ENCODE measurements at places on chromosomes 7 and 10.

DNA sequence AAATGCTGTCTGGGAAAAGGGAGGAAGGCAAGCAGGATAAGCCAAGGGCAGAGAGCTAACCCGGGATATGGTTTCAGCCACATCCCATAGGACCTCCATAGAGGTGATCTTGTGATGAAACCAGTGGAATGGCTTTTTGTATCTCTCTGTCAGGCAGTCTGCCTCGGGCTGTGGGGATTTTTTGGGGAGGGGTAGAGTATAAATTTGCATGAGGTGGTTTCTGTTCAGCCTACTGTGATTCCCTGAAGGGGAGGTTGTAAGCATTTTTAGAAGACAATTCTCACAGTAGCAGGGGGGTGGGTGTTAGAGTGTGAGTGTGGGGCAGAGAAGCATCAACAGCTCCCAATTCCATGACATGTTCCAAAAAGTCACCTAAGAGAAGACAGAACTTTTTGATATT lies 11.8 kb downstream of the OR9A2 start:
- DNase-seq: no peak

GRCh38 chr10:123183724-123184123 lies 29.5 kb downstream of the BUB3 start:
- DNase-seq: no peak

DNA sequence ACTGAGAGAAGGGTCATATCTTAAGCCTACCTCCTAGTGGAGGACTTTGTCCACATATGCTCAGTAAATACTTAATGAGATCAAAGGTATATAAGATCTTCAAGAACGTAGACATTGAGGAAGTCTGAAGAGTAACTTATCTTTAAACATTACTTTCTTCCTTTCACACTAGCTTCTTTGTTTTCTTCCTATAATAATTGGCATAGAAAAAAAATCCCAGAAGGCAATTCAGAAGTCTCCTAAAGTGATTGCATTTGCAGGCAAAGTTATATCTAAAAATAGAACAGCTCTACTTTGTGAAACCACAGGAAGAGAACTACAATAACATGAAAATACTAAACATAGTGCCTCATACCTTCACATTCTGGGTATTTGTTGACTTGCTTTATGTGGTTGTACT lies 150.4 kb downstream of the PPP1R3A start:
- DNase-seq: no peak

DNA sequence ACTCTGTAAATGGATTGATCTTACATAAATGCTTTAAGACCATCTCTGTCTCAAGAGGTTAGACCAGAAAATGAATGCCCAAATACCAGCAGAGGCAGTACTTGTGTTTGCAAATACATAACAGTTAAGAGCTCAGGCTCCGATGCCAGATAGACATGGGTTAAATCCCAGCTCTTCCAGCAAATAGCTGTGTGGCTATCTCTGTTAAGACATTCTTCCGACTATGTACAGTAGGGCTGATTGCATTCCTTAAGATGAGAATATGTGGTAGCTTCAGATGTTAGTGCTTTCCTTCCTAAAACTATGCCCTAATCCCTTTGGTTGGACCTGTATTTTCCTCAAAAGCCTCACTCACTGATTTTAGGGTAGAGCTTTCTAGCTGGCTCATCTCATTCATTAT lies 2.2 kb downstream of the IDE start:
- no peak for DNase-seq

GRCh38 chr10:15096661-15097010 lies 519 bp upstream of the RPP38 start:
- DNase-seq: no peak

DNA sequence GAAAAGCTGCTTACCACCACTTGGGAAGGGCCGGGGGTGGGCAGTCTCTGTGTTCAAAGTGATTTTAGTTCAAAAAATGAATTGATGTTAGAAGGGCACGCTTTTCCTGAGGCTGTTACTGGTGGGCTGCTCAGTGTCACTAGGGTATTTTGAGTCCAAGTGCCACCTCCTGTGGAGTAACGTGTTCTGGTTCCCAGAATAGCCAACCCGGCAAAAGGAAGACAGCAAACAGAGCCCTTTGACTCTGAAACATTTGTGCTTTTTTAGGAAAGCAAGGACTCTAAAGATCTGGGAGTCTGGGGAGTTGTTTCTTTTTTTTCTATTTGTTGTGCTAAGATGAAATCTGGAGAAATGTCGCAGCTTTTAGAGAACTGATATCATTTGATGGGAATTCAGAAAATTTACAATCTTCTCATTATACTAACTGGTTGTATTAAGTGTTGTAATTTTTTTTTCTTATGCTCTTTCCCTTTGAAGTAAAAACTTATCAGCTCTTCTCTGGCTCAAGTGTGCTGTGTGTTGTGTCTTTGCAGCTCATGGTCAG lies 66.2 kb downstream of the MKX start:
- DNase-seq: no peak

GRCh38 chr10:11962176-11962575 lies 80.4 kb downstream of the UPF2 start:
- DNase-seq: no peak

DNA sequence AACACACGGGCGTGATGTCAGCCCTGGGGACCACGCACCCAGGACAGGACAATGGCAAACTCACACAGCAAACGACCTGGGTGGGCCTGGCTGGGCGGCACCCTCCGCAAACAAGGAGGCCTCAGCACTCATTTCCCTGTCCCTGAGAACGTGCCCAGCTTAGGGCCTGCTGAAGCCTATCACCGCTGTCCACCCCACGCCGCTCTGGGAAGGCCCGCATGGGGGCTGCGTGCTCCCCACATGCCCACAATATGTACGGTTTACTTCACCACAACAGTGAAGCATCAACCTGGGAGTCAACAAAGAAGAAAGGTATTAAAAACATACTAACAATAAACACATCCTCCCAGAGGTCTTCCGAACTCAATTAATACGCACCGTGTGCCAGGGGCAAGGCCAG lies 12.2 kb downstream of the MAD1L1 start:
- DNase-seq: no peak

DNA sequence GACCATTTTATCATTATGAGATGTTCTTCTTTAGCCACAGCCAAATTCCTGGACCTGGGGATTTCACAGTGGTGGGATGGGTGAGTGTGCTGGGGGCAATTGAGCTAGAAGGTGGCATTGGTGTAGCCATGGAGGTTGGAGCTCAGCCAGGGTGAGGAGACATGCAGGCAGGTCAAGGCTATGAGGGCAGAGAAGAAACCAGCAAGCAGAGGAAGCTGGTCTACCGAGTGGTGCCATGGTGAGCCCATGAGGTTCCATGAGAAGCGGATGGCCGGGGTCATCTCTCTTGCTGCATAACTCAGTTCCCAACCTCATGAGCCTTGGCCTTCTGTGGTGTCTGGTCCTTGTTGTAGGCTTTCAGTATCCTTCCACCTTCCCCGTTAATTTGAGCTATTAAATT lies 91.4 kb downstream of the CARD11 start:
- DNase-seq: no peak

GRCh38 chr7:42991913-42992591 lies 59.9 kb downstream of the MRPL32 start:
- no peak for DNase-seq

DNA sequence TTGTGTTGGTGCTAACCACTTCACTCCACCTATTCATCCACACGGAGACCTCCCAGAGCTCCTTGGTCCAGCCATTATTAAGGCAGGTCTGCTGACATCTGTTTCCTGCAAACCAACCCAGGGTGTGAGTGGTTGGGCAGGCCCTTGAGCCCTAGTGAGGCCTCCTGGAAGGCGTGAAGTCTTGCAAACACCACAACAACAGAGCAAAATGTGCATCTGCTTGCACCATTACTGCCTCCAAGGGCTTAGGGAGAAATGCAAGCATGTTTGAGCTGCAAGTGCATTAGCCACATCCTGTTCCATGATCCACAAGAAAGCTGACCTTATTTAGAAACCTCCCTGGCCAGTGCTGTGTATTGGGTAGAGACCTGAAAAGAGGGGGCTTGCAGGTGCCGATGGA lies 325.5 kb downstream of the GRID1 start:
- DNase-seq: no peak

DNA sequence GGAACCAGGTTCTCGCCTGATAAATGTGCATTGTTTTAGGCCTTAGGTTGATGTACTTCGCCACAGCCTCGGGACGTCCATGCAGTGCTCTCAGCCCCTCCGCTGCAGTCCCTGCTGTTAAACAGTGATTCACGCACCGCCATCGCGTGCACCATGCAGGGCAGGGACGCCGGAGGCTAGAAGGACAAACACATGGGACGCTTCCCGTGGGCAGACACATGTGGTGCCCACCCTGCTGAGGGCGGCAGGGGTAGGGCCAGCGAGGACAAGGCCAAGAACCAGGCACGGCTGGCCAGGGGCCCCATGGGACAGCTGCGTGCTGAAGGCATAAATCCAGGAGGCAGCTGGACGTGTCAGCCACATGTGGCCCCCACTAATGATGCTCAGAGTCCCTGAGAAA lies 394.7 kb downstream of the PTPRN2 start:
- DNase-seq: no peak

DNA sequence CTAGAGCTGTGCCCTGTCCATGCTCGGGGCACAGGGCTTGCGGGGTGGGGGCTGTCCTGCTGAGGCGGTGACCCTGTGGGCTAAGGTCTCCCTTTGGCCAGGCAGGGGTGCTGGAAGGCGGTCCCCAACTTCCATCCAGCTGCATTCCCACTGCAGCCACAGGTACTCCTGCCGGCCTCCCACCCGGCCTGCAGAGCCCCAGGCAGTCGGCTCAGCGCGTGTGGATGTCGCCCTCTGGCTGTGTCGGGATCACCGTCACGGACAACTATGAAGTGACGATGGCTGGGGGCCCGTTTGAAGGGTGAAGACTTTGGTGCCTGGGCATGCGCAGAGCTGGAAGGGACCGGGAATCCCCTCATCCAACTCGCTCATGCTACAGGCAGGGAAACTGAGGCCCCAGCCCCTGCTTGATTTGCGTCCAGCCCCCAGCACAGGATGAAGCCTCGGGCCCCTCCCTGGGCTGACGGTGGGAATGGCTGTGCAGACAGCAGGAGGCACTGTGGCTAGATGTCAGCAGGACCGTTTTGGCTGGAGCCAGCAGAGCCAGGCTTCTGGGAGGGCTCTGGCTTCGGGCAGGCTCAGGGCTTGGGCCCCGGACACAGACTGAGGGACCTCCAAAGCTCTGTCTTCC lies 2.3 kb upstream of the TMEM184A start:
- DNase-seq: no peak

- no peak for DNase-seq
Observed at GRCh38 chr10:1372212-1372611, 316.0 kb downstream of the WDR37 start.

DNA sequence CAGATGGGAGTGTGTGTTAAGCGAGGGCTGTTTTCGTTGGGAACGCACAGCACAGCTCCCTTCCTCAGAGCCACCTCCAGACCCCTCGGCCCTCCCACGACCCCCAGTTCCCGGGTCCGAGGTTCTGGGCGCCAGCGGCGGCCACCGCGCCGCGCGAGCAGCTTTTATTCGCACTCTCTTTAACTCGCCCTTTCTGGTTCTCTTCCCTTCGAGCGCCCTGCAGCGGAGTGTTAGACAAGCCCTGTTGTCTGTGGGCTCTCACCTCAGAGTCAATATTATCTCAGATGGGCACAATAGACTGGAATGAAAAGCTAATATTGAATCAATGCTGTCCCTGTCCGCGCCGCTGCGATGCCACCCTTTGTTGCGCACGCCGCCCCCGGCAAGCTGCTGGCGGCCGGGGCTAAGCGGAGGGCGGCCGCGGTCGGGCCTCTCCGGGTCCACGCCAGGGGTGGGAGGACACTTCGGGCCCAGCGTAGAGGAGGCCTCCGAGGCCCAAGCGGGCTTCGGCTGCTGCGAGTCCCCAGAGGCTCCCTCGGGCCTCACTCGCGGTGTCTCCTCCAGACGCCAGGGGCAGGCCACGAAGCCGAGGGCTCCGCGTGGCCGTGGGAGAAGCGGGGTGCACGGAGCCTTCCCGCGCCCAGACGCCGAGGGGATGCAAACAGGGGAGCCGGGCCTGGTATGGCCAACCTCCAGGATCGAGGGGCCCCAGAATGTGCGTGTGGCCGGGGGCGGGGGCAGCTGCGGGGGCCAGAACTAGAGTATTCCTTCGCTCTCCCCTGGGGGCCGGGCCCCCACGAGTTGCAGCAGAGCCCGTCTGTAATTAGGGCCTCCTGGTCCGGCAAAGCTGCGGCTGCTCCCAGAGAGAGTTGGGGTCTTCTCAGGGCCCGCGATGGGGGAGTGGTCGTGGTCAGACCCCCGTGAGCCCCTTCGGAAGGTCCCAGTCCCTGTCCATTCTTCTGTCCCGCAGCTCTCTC lies 7.9 kb upstream of the EMX2 start:
- DNase-seq: no peak

DNA sequence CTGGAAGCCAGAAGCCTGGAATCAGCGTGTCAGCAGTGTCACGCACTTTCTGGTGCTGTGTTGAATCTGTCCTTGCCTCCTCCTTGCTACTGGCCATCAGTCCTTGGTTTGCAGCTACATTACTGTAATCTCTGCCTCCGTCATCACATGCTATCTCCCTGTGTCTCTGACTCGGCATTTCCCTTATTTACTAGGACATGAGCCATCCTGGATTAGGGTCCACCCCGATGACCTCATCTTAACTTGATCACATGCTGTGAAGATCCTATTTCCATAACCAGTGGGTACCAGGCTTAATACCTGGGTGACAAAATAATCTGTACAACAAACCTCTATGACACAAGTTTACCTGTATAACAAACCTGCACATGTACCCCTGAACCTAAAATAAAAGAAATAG lies 518.0 kb upstream of the KLF6 start:
- DNase-seq: no peak

DNA sequence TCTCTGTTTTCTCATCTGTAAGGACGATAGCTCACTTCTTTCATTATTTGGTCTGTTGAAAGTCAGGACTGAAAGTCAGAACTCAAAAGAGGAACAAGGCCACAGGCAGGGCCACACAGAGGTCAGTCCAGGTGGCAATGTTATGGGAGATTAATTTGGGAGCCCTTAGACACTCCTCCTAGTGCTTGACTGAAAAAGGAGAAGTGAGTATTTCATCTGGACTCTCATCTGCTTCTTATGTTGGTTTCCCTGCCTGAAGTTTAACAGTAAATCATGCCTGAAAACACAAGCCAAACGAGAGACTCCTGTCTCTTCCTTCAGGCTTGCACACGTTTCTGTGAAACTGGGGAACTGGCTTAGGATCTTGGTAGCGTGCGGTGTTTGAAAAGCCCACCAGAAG lies 248.5 kb downstream of the BUB3 start:
- no peak for DNase-seq

GRCh38 chr10:5892007-5892406 lies 2.0 kb downstream of the FBH1 start:
- DNase-seq: no peak

- no peak for DNase-seq
Observed at GRCh38 chr7:37045681-37046179, 321.4 kb upstream of the AOAH start.

All from CD4-positive, alpha-beta T cell treated with Interleukin-4 for 4 hours (primary cell).